GM12892 (cell line): ENCODE measurements at places on chromosomes 5 and 9.

DNA sequence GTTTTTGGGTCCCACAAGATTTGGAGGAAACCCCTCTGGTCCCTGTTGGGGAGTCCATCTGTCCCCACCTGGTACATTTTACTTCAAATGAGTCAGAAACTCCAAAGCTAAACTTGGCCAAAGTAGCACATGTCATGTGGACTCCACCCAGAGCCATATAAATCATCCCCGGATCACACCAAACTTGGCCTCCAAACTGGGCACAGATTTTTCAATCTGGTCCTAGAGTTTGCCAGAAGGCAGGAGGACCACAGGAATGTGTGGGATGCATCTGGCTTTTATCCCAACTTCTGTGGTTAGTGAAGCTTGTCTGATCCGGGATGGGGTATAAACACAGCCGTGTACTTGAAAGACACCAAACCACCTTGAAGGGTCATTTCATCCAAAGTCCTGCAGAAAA, 66.3 kb downstream of the MAT2B start:
- DNase-seq = no peak

GRCh38 chr5:163473635-163474243, 13.3 kb downstream of the HMMR start:
- no peak for DNase-seq

- no peak for DNase-seq
Observed at GRCh38 chr5:56419667-56420066, 186.5 kb upstream of the ANKRD55 start.

- no peak for DNase-seq
Observed at GRCh38 chr5:171152382-171152781, 156.7 kb upstream of the TLX3 start.

GRCh38 chr5:88390096-88390441, 121.4 kb upstream of the TMEM161B start:
- no peak for DNase-seq

GRCh38 chr9:88258024-88258423, 119.7 kb upstream of the SPATA31C2 start:
- no peak for DNase-seq

GRCh38 chr9:123370108-123370507, 14.1 kb downstream of the CRB2 start:
- DNase-seq = no peak

DNA sequence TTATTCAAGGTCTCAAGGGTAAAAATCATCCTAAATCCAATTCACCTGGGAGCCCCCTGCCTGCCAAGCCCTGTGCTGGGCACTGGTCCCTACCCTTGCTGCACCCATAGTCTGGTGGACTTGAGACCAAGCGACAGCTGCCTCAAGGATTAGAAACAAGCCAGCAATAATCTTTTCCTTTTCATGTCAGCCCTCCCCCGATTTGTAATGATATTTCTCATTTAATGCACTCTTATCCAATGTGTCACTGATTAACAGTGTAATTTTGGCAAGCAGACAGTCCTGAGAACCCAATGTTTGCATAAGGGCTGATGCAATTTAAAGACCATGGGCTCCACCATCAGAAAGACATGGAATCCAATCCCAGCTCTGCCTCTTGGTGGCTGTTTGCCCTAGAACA, 108.9 kb downstream of the ACTL7B start:
- DNase-seq = no peak

- no peak for DNase-seq
Observed at GRCh38 chr5:32004404-32004803, 169.7 kb downstream of the GOLPH3 start.

- DNase-seq = no peak
Observed at GRCh38 chr9:116087246-116087645, 66.3 kb upstream of the PAPPA start.

DNA sequence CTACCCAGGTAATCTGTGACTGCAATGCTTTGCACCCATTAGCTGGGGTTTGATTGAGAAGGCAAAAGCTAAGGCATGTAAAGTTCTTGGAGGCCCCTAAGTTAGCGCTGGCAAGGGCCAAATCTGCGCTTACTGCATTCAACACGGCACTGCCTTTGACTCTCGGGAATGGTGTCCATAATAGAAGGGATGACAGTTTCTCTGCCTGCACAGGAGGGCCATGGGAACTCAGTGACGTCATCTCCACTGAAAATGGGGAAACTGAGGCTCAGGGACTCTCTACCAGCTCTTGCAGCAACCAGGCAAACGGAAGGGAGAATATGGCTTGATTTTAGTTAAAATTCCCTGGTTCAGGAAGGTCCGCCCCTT, 487 bp downstream of the SPATA24 start:
- no peak for DNase-seq

GRCh38 chr5:135190416-135191083, 156.5 kb upstream of the PITX1 start:
- no peak for DNase-seq

- no peak for DNase-seq
Observed at GRCh38 chr5:113293975-113294310, 140.8 kb downstream of the TSSK1B start.

GRCh38 chr5:54721116-54721515, 203.6 kb downstream of the SNX18 start:
- DNase-seq = no peak

DNA sequence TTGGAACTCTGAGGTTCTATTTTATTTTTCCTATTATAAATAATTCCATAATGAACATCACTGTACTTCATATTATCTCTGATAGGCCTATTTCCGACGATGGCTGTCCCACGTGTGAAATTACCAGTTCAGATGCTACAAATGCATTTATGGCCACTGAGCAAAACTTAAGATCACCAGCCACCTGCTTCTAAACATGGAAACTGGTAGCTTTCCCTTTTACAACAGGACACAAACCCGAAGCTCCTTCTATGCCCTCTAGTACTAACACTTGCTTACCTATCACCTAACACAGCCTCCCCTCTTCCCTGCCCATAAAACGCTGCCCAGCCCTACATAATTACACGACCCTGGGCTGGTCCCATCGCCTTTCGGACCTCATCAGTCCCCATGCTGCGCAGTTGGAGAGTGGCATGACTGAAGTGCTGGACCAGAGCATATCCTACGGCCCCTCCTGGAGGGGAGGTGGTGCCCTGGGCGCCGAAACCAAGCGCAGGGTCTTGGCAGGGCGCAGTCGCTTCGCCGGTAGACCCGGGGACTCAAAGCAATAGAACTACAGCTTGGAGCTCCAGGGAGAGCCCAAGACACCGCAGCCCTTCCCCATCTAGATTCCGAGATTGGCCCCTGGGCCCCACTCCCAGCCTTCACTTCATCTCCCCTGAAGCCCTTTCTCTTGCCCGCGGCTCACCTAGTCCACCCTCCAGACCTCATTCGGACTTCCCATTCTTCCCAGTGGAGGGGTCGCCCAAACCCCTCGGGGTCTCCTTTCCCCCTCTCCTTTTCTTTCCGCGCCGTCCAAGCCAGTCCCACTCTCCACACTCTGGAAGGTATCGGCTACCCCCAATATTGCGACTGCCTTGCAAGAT, 1.0 kb upstream of the SAP30L start:
- peak; percentile 21 for DNase-seq

DNA sequence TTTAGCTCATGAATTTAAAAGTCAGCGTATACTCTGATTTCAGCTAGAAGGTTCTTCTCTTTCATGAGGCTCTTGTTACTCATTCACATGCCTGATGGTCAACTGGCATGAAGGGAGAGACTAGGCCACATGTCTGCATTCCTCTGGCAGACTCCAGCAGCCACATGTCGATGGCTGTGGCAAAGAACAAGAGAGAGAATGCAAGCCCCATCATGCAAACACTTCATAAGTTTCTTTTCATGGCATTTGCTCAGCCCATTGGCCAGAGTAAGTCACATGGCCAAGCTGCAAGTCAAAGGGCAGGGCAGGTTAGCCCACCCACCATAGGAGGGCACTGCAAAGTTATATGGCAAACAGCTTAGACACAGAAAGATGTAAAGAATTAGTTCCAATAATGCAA, 5.4 kb downstream of the KCNV2 start:
- DNase-seq = no peak

DNA sequence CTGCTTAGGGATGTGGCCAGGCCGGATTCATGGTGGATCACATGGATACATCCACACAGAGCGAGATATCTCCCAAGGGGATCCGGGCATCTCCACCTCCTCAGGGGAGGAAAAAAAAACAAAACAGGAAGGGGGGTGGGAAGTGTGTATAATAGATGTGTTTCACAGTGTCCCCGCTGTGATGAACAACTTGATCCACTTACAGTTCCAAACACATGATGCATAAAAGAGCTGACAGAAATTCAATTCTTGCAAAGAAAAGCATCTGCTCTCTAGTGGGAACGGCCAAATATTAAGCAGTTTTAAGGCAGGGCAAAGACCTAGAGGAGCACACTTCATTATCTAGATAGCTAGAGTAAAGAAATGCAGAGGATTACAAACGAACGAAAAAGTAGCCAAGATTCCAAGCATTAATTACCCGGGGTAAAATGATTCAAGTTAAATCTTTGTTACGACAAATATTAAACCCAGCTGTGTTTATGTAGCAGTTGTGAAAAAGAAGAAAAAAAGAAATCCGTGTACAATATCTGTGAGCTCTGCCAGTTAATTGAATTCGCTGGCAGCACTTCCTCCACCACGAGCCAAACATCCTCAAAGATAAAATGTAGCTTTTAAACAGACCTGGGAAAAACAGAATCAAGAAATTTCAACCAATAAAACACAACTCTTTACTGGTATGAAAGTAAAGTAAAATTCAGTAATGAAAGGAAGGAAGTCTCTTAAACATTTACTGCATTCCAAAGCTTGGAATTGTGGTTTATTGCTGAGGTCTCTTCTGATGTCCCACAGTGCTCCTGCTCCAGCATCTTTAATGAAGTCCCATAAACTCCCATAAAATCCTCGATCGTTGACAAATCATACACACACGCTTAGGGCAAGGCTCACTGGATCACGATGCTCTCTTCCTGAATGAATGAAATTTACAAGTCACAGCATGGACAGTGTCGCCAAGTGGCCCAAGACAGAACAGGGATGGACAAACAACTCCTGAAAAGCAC, 213.0 kb downstream of the CRB2 start:
- DNase-seq = no peak

GRCh38 chr9:107423540-107423939, 66.0 kb downstream of the KLF4 start:
- no peak for DNase-seq

- no peak for DNase-seq
Observed at GRCh38 chr5:173108914-173109313, 35.4 kb upstream of the BNIP1 start.
